Fibroblast of lung (primary cell): ENCODE measurements at places on chromosomes 3 and 15.

DNA sequence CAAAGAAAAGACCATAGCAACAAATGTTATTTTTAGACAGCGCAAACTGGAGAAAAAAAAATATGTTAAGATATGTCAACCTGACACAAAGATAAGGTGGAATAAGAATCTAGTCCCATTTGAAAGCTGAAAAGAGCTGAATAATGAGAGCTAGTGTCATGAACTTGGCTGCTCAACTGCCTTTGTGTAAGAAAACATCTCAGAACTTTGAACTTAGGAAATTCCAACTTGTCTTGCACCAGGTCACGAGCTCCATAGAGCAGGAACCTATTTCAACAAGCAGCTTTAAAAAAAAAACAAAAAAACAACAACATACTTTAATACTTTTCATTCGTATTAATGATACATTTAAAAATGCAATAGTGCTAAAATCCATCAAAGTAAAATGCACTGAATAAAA is 79.5 kb downstream of the ZNF280D start:
- no peak for DNase-seq

DNA sequence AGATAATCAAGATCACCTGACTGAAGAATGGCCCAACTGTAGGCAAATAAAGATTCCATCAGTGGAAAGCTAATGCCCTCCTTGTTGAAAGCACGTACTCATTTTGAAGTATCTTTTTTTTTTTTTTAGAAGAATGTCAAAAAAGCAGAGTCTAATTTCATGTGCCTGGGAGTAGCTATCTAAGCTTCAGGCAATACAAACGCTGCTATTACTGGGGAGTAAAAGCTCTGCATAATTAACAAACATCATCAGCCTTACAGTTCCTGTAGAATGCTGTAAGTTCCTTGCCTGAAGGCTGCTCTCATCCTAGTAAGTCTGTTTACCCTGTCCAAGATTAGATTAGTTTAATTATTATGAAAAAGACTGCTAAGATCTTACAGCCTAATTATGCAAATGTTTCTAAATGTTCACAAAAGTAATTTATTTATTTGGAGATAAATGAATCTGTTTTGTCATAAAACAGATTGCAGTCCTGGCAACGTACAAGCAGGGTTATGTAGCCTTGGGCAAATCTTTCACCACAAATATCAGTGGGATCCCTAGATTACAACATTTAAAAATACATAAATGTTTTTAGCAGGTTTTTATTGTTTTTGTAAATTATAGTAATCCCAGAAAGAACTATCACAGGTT is 451.3 kb upstream of the AGTR1 start:
- no peak for DNase-seq

DNA sequence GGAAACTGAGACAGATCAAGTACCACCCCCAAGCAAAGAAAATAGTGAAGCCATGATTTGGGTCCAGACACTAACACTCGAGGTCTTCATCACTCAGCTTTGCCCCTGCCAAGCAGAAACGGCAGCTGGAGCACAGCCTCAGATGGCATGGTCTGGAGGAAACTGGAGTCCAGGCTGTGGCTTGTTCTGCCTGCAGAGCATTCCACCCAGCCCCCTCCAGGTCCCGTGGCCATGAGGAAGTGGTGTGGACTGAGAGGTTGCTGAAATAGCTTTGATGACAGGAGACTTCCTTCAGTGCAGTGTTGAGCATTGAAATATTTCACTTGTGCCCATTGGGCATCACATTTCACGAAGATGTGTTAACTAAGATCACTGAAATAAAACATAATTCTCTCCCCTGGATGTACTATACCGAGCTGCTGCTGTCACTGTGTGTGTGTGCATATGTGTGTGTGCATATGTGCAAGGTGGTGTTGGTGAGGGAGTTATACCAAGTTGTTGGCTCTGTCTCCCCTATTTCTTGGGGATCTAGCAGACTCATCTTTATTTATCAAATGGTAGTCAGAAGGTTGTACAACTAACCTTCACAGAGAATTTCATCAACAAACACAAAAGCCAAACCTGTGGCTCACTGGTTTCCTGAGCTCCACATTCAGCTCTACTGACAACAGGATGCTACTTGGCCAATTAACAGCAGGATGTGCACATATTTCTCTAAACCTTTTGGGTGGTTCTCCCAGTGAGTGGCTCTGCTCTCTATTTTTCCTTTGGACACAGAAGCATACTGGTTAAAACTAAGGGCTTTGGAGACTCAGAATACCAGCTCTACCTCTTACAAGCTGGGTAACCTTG is 660.1 kb upstream of the CFAP20DC start:
- DNase-seq = no peak

DNA sequence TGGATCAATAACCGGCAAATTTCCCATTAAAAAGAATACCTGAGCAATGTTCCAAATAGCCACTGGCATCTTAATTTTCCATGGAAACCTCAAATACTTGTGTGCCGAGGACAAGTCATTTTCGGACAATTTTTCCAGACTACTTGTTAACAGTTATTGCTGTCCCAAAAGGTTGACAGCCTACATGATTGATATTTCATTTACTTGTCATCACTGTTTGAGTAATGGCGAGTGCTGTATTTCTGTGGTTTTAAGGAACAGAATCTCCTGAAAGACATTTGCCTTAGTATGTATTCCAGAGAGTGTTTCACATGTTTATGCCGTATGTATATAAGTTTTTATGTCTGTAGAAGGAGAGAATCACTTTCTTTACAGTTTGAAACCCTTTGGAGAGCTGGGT is 36.7 kb downstream of the MAP2K5 start:
- no peak for DNase-seq

DNA sequence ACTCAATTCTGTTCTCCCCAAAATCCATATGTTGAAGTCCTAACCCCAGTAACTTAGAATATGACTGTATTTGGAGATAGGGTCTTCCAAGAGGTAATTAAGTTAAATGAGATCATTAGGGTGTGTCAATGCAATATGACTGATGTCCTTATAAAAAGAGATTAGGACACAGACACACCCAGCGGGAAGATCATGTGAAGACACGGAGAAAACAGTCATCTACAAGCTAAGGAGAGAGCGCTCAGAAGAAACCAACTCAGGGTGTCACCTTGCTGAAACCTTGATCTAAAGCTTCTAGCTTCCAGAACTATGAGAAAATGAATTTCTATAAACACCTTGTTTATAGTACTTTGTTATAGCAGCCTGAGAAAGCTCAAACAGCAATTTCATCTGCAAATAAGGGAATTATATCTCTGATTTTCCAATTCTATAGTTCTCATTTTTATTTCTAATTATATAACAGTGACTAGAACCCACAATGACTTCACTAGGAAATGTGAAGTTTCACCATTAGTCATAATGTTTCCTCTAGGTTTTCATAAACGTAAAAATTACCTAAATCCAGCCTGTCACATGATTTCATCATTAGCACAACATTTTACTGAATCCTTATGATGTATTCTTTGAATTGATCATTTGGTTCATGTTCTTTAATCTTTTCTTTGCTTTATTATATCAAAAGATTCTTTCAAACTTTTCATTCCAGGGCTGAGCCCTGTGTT is 459.1 kb upstream of the MDFIC2 start:
- peak; percentile 46 for DNase-seq

GRCh38 chr3:66259566-66260255 is 38.9 kb downstream of the SLC25A26 start:
- peak; percentile 24 for DNase-seq

GRCh38 chr3:7371693-7372572 is 511.0 kb downstream of the GRM7 start:
- no peak for DNase-seq

- no peak for DNase-seq
Measured at GRCh38 chr15:31758126-31758525, 272.2 kb upstream of the CHRNA7 start.

- no peak for DNase-seq
Measured at GRCh38 chr15:98801234-98801561, 152.9 kb downstream of the IGF1R start.

- DNase-seq = peak; percentile 62
Measured at GRCh38 chr15:77975332-77976094, 102.0 kb downstream of the TBC1D2B start.

GRCh38 chr3:99502871-99503270 is 135.5 kb upstream of the COL8A1 start:
- DNase-seq = peak; percentile 44

GRCh38 chr3:121819236-121819635 is 15.6 kb downstream of the IQCB1 start:
- no peak for DNase-seq

DNA sequence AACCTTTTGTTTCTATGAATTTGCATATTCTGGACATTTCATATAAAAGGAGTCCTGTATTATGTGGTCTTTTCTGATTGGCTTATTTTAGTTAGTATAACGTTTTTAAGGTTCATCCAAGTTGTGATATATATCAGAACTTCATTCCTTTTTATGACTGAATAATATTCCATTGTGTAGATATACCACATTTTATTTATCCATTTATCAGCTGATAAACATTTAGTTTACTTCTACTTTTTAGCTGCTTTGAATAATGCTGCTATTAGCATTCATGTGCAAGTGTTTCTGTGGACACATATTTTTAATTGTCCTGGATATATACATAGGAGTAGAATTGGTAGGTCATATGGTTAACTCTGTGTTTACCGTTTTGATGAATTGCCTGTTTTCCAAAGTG is 498.5 kb upstream of the ADAMTS9 start:
- DNase-seq = no peak

GRCh38 chr3:42183991-42184632 is 81.9 kb downstream of the CCK start:
- peak; percentile 27 for DNase-seq

DNA sequence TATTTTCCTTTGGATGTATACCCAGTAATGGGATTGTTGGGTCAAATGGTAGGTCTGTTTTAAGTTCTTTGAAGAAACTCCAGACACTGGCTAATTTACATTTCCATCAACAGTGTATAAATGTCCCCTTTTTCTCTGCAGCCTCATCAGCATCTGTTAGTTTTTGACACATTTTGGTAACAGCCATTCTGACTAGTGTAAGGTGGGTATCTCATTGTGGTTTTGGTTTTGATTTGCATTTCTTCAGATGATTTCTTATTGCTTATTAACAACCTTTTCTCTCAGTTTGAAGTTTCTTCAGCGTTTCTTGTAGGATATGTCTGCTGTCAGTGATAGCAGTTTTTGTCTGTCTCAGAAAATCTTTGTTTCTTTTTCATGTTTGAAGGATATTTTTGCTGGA is 15.4 kb downstream of the GALK2 start:
- DNase-seq = no peak

DNA sequence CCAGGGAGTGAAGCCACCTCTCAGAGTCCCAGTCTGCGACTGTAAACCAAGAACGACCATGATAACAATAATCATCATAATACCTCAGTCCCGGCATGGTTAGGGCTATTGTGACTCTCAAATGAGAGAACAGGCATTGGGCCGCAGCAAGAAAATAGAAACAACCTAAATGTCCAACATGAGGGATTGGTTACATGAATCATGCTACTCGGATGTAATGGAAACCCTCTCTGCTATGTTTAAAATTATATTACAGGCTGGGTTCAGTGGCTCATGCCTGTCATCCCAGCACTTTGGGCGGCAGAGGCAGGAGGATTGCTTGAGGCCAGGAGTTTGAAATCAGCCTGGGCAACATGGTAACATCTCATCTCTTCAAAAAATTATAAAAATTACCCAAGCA is 2.8 kb downstream of the CPN2 start:
- no peak for DNase-seq

- DNase-seq = no peak
Measured at GRCh38 chr15:45111390-45112142, 2.4 kb downstream of the DUOX2 start.

DNA sequence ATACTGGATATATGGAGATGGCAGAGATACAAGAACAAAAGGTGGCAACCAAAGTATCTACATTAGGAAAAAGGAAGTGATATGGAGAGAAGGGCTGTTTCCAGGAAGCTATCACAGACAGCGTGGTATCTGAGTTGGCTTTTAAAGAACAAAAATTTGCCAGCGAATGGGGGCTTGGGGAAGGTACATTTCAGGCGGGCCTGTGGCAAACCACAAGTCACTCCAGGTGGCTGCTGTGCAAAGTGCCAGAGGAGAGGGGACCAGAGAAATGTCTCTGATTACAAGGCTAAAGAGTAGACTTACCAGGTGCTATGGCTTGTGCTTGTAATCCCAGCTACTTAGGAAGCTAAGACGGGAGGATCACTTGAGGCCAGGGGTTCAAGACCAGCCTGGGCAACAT is 91.1 kb downstream of the MSL2 start:
- DNase-seq = no peak

GRCh38 chr15:45550436-45550835 is 27.9 kb upstream of the SLC30A4 start:
- DNase-seq = peak; percentile 29

DNA sequence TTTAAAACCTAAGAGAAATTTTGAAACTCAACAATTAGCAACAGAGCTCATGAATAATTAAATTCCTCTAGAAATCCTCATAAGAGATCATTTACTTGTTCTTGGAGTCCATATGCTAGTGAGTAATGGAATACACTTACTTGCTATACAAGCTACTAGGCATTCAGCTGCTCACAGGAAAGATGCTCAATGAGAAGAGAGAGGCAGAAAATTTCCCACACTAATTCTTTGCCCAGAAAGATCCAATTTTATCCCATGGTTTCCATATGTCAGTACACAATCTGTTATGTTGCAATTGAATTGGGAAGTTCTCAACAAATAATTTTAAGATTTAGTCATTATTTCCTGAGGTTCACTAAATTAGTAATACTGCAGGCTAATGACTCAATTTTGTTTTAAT is 310.4 kb downstream of the RYR3 start:
- no peak for DNase-seq

GRCh38 chr3:66748175-66748876 is 247.5 kb upstream of the LRIG1 start:
- DNase-seq = no peak

GRCh38 chr3:128588147-128588546 is 62.5 kb downstream of the RPN1 start:
- DNase-seq = no peak

- DNase-seq = peak; percentile 3
Measured at GRCh38 chr3:88321363-88322050, 171.7 kb downstream of the C3orf38 start.

- peak; percentile 73 for DNase-seq
Measured at GRCh38 chr3:11116336-11117059, 37.8 kb upstream of the HRH1 start.

DNA sequence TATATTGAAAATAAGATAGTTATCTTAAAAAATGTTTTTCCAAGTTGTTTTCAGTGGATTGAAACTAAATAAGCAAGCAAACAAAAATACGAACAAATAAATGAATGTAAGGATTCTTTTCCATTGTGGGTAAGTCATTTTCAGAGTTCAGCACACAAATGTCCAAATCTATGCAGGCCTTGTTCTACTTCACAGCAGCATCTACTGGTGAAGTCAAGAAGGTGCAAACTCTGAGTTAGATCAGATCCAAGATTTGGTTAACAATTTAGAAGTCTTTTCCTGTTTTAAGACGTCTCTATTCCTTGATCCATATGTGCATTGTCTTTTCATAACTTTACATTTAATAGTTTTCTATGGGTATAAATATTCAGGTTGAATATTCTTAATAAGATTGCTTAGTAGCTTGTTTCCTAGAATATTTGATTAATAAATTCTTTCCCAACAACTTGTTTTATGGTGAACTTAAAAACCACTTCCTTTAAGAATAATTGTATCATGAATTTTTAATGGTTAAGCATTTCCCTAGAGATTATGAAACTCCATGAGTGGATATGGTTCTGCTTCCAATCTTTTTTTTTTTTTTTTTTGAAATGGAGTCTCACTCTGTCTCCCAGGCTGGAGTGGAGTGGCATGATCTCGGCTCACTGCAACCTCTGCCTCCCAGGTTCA is 10.5 kb downstream of the PTX3 start:
- peak; percentile 58 for DNase-seq
